ENCODE measurements at places on chromosomes 3 and 15.

- DNase-seq = no peak
Observed at GRCh38 chr3:106261396-106261795, 392.6 kb upstream of the CBLB start.

DNA sequence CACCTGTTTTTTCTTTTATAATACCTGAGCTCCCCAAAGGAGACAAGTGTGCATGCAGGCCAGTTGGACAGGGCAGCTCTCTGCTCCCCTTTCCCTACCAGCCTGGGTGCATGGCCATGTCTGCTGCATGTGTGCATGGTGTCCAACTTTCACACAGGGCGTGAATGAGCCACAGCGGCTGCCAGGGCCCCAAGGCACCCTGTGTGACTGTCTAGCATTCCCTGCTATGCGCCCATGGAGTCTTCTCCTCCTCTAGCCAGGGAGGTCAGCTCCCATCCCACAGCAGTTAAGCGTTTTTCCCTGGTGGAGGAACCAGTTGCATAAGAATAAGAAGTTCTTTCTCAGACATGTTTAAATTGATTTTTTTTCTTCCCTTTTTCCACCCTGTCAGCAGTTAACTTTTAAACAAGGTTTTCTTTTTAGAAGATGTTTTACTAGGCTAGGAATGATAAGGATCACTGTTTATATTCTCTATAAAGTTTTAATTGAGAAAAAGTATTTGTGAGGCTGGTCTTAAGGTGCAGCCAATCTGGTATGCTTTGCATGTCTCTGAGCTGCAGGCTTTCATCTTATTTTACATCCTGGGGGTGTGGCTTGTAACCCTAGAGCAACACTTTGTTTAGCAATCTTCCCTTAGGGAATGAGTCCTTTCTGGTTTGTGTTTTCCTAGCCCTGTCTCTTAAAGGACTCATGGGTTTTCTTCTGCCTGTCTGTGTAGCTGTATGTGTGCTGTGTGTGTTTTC lies 20.5 kb upstream of the OR5H1 start:
- no peak for DNase-seq

DNA sequence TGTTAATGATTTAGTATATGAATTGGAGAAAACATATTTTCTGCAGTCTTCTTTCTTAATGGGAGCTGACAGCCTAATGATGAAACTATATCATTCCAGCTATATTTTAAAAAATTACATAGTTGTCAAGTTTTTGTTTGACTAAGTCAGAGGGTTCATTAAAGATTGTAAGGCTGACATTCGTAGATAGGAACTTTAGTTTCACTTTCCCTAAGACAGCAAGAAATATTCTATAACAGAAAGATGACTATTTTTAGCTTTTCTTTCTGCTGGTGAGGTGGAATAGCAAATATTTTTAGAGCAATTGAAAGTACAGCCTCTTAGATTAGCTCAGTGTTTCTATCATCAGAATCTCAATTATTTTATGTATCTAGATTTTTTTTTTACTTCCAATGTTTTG lies 60.2 kb downstream of the PIAS1 start:
- DNase-seq = no peak

- no peak for DNase-seq
Observed at GRCh38 chr3:65729973-65730372, 308.7 kb downstream of the MAGI1 start.

- no peak for DNase-seq
Observed at GRCh38 chr15:84582583-84583157, 18.1 kb upstream of the ZSCAN2 start.

DNA sequence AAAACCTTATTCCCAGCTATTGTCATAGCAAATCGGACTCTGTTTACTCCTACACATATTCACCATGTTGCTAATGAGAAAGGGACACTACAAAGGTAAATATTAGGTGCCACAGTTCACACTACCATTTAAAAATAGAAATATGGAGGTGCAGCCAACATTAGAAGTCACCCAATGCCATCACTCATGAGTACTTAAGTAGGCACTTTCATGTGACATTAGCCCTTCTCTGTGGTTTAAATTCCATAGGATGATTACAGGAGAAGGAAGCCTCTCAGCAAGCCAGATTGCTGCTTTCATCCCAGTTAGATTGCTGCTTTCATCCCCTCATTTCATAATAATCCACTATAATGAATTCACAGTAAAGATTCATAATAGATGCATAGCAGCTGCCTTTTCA lies 376.8 kb upstream of the ALCAM start:
- no peak for DNase-seq

DNA sequence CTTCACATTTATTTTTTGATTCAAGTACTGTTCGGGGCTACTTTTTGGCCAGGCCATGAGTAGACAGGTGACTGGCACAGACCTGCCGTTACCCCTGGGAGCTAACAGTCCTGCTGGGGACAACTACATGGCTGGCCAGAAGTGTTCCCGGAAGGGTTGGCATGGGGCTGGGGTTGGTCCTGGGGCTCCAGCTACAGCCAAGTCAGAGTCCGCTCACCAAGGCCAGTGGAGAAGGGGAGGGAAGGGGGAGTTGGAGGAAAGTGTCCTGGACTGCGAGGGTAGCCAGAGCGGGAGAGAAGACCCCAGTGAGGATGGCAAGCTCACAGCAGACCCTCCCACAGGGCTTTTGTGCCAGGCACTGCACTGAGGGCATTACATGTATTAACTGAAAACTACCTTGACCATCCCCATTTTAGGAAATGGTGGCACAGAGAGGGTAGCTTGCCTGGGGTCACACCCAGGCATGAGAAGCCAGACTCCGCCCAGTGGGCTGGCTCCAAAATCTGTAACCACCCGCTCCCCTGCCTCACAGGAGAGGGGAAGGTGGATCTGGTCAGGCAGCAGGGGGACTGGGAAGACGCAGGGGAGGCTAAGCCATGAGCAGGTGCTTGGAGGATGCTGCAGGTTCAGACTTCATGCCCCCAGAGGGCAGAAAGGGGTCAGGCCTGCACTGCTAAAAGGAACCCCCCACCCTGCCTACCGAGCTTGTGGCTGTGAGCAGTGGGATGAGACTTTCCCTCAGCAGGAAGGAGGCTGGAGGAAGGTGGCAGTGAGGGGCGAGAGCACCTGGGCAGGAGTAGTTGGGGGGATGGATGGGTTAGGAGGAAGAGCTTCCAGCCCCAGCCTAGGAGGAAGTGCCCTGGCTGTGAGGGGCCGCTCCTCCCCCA lies 38.3 kb upstream of the ESYT3 start:
- DNase-seq = peak; percentile 21

DNA sequence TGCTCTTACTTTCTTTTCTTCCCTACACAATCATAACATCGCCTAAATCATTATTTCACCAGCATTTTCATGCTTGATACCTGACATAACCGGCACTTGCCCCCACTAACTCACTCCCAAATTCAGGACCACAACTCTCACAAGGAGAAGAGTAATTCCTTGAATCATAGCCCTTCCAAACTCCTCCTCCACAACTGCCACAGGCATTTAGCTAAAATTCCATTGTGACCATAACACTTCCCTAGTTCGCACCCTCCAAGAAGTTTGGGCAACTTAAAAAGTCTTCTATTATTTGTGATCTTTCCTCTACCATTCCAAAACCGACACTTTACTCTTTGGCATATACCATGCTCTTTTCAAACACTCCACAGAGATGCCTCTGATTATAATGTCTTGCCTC lies 59.4 kb upstream of the XRN1 start:
- DNase-seq = no peak

GRCh38 chr15:40831861-40832260 lies 3.4 kb upstream of the PPP1R14D start:
- DNase-seq = no peak

DNA sequence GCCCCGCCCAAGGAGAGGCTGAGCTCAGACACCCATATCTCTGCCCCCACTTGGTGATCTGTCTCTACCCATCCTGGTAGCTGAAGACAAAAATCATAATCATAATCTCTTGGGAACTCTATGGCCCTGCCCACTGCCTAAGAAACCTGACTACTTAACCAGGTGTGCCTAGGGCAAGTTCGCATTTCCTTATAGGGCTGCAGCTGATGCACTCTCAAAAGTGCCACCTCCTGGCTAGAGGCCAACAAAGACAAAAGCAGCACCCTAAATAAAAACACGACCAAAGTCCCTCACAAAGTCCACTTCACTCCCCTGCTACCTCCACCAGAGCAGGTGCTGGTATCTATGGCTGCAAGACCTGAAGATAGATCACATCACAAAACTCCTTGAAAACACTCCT lies 250.4 kb upstream of the SLITRK3 start:
- no peak for DNase-seq

DNA sequence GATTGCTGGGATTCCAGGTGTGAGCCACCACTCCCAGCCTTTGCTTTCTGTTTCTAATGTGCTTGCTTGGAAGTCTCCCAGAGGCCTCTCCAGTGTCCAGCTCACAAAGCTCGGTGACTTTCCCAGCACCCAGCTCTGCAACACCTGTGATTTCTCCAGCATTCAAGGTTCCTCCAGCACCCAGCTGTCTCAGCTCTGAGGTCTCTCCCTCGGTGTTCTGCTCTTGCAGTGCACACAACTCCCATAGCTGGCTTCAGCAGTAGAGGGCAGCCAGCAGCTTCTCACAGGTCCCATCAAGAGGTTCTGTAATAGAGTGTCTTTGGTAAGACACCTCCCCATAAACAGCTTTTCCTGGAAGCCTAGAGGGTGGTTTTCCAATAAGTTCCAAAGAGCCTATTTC lies 75.1 kb downstream of the GRM7 start:
- DNase-seq = no peak

- no peak for DNase-seq
Observed at GRCh38 chr3:22565393-22565792, 637.7 kb upstream of the UBE2E2 start.

GRCh38 chr3:33803252-33803651 lies 4.8 kb downstream of the PDCD6IP start:
- DNase-seq = no peak

- no peak for DNase-seq
Observed at GRCh38 chr3:194585880-194586281, 47.3 kb downstream of the TMEM44 start.

DNA sequence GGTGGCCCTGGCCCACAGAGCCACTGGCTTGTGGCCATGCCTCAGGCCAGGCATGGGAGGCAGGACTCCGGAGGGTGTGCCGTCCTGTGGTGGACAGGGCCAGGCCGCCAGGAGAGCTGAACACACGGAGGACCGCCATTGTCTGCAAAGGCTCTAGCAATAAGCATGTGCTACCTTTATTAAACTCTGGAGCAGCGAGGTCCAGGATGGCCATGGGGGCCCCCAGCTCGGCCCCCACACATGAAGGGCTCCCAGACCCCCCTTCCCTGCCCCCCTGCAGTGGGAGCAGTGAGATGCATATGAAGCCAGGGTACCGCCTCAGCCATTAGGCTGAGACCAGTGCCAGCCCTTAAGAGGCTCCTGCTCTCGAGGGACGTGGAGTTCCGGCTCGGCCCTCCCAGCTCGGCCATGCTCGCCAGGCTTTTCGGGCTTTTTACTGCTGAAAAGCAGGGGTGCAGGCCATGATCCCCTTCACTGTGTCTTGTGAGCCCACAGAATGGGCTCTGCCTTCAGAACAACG lies 2.7 kb downstream of the AMIGO3 start:
- peak; percentile 18 for DNase-seq

- no peak for DNase-seq
Observed at GRCh38 chr3:184647405-184647936, 64.4 kb downstream of the MAGEF1 start.

DNA sequence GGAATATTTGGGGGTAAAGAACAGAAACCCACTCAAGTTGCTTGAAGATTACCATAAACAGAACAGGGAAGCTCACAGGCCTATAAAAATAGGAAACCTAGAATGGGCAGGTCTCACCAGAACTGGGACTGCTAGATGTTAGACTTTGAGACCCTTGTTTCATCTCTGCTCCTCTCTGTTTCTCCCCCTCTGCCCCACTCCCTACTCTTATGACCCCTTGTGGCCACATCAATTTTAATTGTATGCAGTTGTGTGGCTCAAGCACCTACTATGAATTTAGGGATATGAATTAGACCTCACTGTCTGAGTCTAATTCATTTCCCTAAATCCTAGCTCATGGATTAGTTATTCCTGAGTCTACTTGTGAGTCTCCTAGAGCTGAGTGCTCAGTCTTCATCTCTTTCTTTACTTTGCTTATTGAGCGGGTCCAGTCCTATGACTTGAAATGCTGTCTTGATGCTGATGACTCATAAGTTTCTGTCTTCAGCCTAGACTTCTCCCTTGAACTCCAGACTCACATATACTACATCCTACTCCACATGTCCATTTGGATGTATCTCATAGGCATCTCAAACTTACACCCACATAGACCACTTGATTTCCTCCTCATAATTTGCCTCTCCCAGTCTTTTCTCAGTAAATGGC lies 78.7 kb downstream of the ITPR1 start:
- DNase-seq = no peak

DNA sequence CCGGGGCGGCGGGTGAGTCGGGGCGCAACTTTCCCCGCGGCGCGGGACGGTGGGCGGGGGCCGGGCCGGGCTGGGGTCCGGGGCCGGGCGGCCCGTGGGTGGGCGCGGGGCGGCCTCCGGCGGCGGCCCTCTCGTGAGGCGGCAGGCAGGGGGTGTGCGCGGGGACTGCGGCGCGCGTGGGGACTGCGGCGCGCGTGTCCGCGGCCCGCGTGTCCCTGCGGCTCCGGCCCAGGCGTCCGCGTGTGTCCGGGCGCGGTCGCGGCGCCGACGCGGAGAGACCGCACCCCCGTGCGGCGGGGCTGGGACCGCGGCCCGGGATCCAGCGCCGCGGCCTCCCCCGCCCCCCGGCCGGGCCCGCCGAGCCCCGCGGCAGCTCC lies 349 bp downstream of the PLXNA1 start:
- peak; percentile 81 for DNase-seq

DNA sequence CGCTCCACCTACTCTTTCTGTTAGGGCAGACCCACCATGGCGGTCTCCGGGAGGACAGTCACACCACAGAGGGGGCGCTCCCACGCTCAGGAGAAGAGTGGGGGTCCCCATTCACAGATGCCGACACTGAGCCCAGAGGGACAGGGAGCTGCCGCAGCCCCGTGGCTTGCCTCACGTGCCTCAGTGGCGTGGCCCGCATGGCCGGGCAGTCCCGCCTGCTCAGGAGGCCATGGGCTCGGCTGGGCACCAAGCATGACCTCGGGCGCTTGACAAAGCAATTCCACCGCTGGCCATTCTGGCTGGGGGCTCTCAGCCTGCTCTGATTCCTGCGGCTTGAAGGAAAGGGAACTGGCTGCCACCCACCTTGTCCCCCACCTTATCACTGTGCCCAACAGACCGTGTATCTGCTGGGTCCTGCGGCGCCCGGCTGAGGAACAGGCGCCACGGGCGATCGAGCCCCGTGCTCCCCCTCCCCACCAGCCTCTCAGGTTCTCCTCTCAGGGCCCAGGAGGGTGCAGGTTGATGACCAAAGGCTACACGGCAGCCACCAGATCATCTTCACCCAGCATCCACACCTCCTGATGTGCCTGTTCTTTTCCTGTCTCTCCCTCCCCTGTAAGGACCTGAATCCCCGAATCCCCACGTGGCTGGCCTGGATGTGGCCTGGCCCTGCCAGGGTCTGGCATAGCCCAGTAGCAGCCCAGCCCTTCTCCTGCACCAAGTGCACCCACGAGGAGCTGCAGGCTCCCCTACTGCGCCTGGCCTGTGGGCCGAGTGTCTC lies 20.7 kb downstream of the CYFIP1 start:
- DNase-seq = no peak

GRCh38 chr3:177220136-177220974 lies 23.1 kb upstream of the TBL1XR1 start:
- DNase-seq = no peak

All from D341Med (cell line).